ENCODE measurements at places on chromosomes 5 and 9.

GRCh38 chr5:115541611-115542010 is 3.0 kb downstream of the FEM1C start:
- peak; percentile 31 for DNase-seq

DNA sequence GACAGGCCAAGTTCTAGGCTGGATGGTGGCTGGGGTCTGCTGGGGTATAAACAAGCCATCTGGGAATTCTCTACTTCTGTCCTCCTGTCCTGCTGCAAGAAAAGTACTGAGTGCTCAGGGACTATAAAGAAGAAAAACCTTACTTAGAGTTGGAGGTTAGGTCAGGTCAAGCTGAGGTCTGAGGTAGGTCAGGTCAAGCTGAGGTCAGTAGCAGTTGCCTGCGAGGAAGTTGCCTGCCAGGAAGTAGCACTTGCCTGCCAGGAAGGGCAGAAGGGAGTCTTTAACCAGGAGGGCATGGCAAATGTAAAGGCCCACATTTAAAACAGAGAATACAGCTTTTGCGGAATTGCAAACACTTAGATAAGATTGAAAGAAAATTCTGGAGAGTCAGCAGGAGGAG is 51.3 kb upstream of the PRLR start:
- DNase-seq = no peak

DNA sequence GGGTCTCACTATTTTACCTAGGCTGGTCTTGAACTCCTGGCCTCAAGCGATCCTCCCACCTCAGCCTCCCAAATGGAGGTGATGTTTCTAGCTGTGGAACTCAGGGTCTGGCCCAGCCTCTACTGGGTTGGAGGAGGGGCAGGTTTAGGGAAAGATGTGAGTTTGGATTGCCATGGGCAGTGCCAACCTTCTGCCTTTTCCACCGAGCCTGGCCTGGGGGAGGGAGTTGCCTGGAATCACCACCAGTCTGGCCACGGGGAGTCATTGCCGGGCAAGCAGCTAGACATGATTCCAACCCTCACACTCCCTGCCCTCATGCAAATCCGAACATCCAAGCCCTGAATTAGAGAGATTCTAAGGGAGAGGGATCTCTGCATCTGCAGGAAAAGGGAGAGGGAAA is 21.0 kb upstream of the VDAC1 start:
- no peak for DNase-seq

- DNase-seq = no peak
These were observed 42.7 kb upstream of the LIFR start for GRCh38 chr5:38598994-38599617.

DNA sequence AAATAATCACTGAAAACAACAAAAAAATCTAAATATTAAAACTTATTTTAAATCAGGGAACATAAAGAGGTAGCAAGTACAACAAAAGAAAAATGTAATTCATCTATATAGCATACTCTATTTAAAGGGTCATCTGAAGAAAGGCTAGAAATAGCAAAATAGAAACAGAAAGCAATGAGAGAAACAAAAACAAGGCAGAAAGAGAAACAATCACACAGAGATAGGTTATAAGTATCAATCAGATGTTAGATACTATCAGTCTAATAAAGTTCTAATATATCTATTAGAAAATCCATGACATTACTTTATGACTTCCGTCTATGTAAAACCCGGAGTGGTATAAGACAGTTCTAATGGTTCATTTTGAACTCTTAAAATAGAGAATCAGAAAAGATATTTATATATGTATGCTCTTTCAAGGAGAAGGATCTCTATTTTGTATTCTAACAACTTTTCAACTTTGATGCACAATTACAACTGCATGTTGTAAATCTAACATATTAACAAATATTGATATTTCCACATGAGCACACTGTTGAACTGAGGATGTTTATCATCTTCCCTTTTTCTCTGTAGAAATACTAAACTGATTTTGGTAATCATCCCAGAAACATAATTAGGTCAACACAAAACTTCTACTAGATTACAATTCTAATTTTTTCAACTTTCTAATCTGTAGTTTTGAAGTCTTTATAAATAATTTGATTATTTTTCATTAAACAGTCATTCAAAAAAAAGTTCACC is 15.8 kb downstream of the RICTOR start:
- DNase-seq = no peak

DNA sequence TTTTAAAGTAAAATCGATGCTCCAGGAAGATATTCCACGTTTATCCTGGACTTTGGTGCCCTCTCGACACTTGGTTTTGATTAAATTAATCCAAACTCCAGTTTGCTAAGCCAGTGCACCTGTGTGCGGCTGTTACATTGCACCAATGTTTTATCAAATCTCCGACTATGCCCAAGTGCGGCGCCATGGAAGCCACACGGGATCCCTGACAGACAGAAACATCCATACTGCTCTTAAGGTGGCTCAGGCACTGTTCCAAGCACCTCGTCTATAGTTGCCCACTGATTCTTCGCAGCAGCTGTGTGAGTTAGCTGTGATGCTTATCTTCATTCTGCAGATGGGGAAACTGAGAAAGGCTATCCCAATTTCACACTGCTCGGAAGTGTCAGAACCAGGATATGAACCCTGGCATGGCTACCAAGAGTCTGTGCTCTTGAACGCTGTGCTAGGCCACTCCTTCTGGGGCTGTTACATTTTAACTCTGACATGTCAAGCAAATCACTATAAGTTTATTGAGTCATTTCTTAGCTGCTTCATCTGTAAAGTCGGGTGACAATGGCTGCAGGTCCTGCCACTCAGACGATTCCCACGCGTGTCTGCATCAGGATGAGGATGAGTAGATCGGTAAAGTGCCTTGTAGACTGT is 113.0 kb downstream of the ADAMTS2 start:
- no peak for DNase-seq

Data from pons (tissue), 1 donor.